ENCODE measurements at places on chromosomes 2 and 18.

DNA sequence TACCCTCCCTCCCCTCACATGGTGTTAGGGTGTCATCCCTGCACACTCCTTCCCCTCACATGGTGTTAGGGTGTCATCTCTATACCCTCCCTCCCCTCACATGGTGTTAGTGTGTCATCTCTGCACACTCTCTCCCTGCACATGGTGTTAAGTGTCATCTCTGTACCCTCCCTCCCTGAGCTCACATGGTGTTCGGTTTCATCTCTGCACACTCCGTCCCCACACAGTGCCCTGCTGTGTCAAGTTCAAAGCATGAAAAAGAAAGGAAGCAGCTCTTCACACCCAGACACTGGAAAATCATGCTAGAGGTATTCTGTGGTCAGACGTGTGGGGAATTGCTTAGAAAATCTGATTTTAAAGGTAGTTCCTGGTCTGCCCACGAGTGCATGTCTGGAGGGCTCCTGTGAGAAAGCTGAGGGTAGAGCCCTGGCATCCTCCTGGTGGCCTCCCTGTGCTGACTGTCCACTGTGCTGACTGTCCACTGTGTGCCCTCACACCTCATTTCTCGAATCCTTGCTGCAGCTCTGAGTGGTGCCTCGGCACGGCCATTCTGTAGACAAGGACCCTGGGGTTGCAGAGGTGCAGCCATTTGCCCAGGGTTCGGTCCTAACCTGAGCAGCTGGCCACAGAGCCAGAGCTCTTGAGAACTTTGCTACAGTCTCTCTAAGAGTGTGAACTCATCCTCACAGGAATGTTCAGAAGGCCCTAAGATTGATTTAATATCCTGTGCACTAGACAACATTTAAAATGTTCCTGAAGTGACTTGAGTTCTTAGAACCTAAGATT lies 69.1 kb upstream of the NFATC1 start:
- no peak for DNase-seq

DNA sequence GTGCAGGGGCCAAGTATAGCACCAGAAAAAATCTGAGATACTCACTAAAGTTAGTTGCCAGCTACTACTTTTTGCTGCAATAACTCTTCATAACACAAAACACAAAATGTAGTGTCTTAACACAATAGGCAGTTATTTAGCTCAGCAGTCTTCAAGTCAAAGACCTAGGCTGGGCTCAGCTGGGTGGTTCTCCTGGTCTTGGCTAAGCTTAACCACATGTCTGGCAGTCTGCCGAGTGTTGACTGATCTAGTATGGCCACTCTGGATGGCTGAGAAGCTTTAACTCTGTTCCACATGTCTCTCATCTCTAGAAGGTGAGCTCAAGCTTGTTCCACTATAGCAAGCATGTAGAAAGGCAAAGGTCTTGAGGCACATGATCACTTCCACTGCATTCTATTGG lies 451.6 kb downstream of the SOX11 start:
- no peak for DNase-seq

- DNase-seq: no peak
These were observed 346.1 kb upstream of the PLGLB2 start for GRCh38 chr2:87401726-87402345.

DNA sequence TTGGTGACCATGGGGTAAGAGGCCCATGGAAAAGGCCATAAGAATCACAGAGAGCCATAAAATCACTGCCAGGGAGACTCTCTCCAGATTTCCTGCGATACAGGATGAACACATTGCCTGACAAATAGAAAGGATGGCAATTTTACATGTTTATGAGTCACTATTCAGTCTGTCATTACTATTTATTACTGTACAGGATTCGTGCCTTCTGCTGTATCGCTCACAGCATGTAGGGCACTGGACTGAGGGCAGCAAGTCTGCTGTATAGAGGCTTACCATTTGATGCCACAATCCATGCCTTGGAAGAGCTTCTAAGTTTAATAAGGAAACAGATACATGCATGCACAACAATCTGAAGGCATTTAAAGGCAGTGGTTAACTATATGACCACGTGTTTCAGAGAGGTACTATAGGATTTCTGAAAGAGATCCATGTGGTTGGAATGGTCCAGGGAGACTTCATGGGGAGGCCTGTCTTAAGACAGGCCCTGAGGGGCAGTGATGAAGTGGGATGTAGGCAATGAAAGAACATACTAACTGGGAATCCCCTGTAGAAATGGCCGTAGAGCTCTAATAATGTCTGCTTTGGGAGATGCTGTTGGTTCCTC lies 702.4 kb upstream of the RAB6C start:
- DNase-seq: no peak

DNA sequence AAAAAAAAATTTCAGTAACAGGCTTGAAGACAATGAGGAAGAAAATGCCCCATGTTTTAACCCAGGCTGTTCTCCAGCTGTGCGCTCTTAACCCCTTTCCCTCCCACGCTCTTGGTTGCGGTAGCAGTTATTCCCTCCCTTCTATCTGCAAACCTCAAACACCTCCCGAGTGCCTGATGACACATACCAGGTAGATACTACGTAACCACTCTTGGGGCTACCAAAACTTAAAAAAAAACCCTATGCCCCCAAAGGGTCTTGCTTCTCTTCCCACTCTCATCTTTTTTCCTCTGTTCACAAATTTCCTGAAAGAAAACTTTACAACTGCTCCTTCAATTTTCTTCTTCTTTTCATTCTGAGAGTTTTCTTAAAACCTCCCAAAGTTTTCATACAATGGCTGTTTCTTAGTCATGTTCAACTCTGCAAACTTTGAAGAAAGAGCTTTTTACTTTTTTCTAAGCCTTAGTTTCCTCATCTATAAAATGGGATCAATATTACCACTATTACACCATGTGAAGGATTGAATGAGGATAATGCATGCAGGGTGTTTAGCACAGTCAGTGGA lies 4.9 kb upstream of the DRC1 start:
- DNase-seq: no peak

GRCh38 chr2:45649462-45649857 lies 2.0 kb upstream of the PRKCE start:
- no peak for DNase-seq

GRCh38 chr18:64966667-64967066 lies 784.1 kb upstream of the CDH7 start:
- no peak for DNase-seq

DNA sequence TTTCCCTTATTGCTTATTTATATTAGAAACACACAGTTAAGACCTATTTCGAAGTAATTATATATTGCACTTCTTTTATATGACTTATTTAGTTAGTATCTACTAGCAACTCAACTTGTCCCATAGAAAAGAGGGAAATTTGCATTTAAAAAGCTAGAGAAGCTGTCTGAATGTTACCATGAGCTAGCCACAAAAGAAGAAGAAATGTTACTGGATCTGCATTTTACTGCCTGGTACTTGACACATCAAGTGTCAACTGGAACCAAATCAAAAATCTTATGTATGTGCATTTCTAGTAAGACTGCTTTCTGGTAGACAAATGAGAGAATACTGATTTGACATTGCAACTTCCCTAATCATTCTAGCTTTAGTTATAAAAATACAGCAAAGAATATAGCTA lies 424.6 kb upstream of the VRK2 start:
- no peak for DNase-seq

DNA sequence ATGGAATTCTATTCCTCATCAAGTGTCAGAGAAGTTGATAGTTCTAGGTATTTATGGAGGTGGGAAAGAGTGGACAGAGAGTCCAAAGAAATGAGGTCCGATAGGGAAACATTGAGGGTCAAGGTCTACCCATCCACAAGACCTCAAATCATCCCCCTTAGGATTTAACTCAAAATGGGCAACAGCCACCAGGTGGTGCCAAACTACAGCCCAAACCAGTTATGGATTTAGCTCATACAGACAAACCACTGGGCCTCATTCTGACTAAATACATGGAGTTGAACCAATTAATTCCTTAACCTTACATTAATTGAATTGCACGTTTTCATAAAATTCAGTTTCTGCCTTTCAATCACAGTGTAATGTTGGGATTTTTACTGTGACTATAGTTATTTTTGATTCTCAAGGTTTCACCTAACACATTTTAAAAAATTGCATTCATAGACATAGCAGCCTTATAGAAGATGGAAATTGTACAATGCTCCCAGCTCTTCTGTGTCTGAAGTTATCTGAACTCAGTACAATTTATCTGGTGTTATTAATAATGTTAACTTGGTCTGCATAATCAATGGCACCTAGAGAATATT lies 98.2 kb upstream of the HNMT start:
- DNase-seq: peak; percentile 17

GRCh38 chr2:4673025-4673489 lies 969.7 kb downstream of the DCDC2C start:
- no peak for DNase-seq

DNA sequence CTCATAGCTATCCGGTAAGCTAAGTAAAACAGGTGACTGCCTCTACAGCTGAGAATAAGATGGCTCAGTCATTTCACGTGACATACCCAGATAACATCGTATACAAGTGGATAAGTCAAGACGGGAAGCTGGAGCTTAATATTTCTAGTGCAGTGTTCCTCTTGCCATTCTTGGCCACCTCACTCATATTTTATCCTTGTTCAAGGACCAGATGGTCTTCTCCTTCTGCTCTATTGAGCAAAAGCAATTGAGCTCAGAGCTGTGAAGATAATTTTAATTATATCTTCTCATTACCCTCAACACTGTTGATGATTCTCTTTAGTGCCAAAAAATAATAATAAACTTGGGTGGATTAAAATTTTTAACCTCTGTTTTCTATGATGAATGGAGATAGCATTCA lies 201.1 kb downstream of the DCC start:
- DNase-seq: no peak

DNA sequence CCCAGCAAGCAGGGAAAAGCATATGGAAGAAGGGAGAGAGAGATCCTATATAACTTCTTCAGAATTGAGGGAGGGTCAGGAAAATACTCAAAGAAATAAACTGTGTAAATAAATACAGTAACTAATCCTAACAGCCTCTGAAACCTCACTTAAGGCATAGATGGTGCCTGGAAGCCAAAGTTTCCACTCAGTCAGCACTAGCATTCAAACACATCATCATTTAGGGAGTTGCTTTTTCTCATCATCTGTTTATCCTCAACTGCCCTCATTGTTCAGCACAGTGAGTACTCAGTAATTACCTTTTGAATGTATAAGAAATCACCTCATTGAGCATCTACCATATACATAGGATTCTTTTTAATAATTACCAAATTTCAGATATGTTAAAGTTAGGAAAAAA lies 262.9 kb downstream of the C1D start:
- DNase-seq: no peak

DNA sequence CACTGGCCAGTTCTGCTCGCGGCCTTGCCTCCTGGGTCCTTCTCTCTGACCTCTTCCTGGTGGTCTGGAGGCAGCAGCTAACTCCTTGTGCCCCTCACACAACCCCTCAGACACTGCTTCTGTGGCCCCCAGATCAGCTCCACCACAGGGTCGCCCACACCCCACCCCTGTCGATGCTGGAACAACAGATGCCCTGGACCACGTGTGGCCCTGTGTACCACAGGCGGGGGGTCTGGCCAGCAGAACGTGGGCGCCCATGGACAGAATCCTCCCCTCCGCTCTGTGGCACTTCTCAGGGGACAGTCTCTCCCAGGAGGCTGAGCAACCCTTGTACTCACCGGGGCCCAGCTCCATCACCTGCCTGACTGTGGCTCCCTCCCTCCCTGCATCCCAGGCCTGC lies 245.6 kb downstream of the NDUFA10 start:
- DNase-seq: no peak

- no peak for DNase-seq
These were observed 9.6 kb downstream of the FBXO15 start for GRCh38 chr18:74137920-74138538.

- no peak for DNase-seq
These were observed 78.0 kb upstream of the MGAT5 start for GRCh38 chr2:134175834-134176233.

- no peak for DNase-seq
These were observed 118.7 kb downstream of the NUP35 start for GRCh38 chr2:183242937-183243336.

- peak; percentile 72 for DNase-seq
These were observed 17.1 kb downstream of the ARHGAP25 start for GRCh38 chr2:68751397-68752339.
